ENCODE measurements at places on chromosomes 3 and 15.

- DNase-seq: no peak
Observed at GRCh38 chr15:44157679-44158078, 37.4 kb downstream of the FRMD5 start.

GRCh38 chr3:23810343-23811184 is 4.8 kb downstream of the UBE2E1 start:
- peak; percentile 31 for DNase-seq

- no peak for DNase-seq
Observed at GRCh38 chr3:22450786-22451400, 699.9 kb upstream of the ZNF385D start.

- DNase-seq: no peak
Observed at GRCh38 chr15:45391746-45392583, 13.6 kb upstream of the GATM start.

DNA sequence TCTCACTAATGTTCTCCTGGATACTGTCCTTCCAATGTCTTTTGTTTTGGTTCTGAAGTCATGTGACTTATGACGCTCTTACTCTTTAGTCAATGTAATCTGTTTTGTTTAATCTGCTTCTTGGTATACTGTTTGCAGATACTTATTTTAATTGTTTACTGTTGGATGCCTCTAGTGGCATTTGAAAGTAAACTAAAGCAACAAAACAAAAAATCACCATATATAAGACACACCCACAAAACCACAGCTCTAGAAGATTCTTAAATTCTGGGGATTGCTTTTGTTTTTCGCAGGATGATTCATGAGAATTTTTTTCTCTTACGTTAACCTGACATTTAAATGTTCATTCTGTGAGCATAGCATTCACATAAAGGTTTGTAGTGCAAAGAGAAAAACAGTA is 16.8 kb downstream of the SLC25A26 start:
- DNase-seq: no peak

All from CD4-positive, alpha-beta memory T cell (primary cell).